ENCODE measurements at places on chromosomes 2 and 18.

GRCh38 chr2:48738806-48739205 lies 16.7 kb downstream of the LHCGR start:
- no peak for DNase-seq

- DNase-seq = no peak
Observed at GRCh38 chr18:59715445-59715844, 18.2 kb upstream of the CCBE1 start.

- DNase-seq = no peak
Observed at GRCh38 chr2:179051250-179051649, 1.3 kb upstream of the CCDC141 start.

DNA sequence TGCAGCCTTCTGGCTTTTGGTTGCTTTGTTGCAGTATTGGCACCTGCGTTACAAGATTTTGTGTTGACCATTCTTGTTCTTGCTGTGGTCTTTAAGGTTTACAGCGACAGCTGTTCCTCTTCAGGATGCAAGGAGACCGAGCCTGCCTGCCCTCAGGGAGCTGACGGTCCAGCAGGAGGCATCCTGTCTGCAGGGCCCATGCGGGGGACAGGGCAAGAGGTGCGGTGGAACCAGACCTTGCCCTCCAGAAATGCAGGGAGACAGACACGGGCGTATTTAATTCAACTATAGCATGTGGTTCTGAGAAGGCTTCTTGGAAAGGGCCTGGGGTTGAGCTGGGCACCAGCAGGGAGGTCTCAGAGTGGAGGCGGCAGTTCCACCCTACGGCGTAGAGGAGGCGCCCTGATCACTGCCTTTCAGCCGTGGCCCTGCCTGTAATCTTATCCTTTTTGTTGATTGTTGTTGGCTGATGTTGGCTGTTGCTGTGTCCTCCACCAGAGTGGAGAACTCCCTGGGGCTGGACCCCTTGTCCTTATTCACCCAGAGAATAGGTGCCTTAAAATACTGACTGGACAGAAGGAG lies 71.7 kb downstream of the HPCAL1 start:
- no peak for DNase-seq

DNA sequence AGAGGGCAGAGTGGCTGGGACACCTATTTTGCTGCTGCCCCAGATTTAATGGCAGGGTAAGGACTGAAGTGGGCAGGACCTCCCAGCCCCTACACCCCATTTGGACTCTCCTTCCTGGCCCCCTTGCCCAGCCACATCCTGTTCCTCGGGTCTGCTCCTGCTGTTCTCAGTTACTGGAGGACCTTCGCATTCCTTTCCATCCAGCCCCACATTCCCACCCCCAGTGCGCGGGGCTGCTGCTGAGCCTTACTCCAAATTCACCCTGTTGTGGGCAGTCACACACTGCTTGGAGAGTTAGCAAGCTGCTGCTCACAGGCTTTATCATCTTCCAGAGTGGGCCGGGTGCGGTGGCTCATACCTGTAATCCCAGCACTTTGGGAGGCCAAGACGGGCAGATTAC lies 75.2 kb upstream of the SLC14A2 start:
- DNase-seq = no peak

GRCh38 chr18:36325846-36326245 lies 28.3 kb downstream of the FHOD3 start:
- no peak for DNase-seq

DNA sequence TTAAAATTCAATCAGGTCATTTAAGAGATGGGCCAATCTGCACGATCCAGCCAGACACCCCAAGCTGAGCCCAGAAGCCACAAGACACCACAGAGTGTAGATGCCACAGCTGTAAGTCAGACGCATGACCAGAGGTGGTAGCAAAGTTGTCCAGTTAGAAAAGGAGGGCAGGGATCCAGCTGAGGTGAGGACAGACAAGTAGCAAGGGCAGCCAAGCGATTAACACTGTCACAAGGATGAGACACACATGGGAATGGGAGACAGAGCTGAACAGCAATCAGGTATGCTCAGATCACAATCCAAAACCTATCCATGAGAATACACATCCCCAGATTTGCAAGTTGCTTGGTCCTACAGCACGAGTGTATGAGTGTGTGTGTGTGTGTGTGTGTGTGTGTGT lies 143.4 kb upstream of the STK17B start:
- DNase-seq = no peak

- no peak for DNase-seq
Observed at GRCh38 chr2:11257964-11258363, 86.5 kb downstream of the ROCK2 start.

DNA sequence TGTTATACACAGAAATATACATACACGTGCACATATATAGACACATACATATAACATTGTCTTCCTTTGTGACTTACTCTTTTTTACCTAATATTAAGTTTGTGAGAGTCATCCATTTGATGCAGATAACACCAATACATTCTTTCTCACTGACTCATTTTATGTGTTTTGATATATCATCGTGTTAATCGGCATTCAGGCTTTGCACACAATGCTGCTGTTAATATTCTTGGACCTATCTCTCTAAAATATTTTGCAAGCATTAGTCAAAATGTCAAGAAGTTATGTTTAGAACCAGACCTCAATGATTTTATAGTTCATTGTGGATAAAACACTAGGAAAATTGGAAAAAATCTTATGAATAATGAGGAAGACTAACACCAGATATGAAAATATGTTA lies 441.1 kb downstream of the LRATD1 start:
- DNase-seq = no peak

DNA sequence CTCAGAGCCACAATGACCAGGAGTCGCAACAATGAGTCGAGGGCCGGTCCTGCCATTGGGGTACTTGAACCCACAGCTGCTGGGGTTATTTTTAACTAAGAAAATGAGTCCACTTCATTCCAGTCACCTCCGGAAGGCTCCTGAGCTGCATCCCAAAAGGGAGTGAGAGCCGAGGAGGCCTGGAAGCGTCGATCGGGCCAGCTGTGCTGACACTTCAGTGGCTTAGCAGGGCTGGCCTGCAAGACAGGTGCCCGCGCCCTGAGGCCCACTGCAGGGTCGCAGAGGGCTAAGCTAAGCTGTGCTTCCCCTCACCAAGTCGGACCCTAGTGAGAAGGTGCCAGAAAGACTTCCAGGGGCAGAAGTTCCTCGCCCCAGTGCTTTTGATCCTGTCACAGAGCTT lies 21.1 kb downstream of the TBC1D8 start:
- DNase-seq = no peak

DNA sequence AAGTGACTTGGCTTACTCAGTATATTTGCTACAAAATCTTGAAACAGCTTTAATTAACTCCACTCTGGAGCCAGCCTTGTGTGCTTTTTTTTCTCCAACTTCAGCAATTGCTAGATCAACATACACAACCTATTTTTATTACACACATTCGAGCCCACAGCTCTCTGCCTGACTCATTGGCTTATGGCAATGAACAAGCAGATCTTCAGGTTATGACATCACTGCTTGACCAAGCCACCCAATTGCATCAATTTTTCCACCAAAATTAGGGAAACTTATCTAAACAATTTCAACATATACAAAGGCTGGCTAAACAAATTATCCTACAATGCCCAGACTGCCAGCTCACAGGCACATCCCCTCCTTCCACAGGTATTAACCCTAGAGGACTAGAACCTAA lies 39.6 kb upstream of the PDK1 start:
- no peak for DNase-seq

- no peak for DNase-seq
Observed at GRCh38 chr2:29485631-29486030, 370.4 kb downstream of the CLIP4 start.

DNA sequence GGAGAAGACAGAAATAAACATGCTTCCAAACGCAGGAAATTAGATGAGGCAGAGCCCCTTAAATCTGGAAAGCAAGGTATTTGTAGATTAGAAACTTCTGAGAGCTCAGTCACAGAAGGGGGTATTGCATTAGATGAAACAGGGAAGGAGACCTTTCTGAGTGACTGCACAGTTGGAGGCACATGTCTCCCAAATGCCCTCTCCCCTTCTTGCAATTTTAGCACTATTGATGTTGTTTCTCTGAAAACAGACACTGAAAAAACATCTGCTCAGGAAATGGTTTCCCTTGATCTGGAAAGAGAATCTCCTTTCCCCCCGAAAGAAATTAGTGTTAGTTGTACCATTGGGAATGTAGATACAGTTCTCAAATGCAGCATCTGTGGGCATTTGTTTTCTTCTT lies 33.5 kb downstream of the ZNF407 start:
- DNase-seq = no peak

- DNase-seq = no peak
Observed at GRCh38 chr2:157220502-157220901, 37.0 kb upstream of the GALNT5 start.

Measured in cerebellar nuclear complex (tissue), 1 donor.